ENCODE measurements at places on chromosomes 1 and 21.

- no peak for DNase-seq
Measured at GRCh38 chr1:183148599-183148998, 37.5 kb upstream of the LAMC2 start.

- no peak for DNase-seq
Measured at GRCh38 chr1:209342441-209343175, 240.9 kb upstream of the CAMK1G start.

GRCh38 chr1:22352896-22353295 is 98.8 kb upstream of the ZBTB40 start:
- DNase-seq: no peak

DNA sequence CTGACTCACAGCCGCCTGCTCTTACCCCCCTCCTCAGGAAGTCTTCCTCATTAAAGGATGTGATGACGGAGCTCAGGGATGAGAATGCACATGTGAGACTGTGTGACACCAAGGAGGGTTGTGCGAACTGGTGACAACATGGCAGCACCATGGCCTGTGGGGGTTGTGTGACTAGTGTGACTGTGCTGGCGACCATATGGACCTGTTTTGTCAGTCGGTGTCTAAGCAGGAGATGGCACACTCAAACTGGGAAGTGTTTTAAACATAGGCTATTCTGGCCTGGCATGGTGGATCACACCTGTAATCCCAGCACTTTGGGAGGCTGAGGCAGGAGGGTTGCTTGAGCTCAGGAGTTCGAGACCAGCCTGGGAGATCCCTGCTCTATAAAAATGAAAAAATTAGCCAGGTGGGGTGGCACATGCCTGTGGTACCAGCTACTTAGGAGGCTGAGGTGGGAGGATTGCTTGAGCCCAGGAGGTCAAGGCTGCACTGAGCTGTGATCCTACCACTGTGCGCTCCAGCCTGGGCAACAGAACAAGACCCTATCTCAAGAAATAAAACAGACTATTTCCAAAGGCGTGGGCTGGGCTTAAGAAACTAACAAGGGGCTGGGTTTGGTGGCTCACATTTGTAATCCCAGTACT is 7.4 kb downstream of the TRNP1 start:
- DNase-seq: no peak

DNA sequence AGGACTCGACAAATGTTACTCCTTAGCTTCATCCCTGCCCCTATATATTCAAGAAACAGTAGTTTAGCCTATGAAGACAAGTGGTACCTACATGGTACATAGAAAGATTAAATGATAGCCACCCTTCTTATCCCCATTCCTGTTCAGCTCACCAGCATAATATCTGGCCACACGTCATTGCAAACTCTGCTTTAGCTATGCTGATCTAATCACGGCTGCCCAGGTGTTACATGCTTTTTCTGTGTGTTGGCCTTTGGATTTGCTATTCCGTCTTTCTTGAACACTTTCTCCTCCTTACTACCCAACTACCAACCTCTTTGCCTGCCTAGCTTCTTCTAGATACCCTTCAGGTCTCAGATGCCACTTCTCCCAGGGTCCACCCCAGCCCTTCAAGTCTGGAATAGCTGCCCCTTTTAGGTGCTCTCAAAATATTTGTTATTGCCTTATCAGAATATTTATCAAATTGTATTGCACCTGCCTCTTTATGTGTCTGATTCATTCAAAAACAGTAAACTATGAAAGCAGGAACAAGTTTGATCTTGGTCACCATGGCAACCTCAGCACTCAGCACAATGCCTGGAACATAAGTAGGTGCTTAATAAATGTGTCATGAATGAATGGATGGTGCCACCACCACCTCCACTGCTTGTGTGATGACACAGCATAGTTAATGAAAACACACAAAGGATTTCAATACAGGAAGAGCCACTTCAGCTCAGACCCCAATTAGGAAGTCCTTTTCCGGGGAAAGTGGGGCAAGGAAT is 11.4 kb upstream of the DNASE2B start:
- no peak for DNase-seq

GRCh38 chr1:155105604-155106011 is 22.1 kb upstream of the EFNA1 start:
- DNase-seq: no peak

- no peak for DNase-seq
Measured at GRCh38 chr1:54979327-54979891, 1.0 kb upstream of the TMEM61 start.

GRCh38 chr21:29287383-29287782 is 11.3 kb upstream of the BACH1 start:
- no peak for DNase-seq

DNA sequence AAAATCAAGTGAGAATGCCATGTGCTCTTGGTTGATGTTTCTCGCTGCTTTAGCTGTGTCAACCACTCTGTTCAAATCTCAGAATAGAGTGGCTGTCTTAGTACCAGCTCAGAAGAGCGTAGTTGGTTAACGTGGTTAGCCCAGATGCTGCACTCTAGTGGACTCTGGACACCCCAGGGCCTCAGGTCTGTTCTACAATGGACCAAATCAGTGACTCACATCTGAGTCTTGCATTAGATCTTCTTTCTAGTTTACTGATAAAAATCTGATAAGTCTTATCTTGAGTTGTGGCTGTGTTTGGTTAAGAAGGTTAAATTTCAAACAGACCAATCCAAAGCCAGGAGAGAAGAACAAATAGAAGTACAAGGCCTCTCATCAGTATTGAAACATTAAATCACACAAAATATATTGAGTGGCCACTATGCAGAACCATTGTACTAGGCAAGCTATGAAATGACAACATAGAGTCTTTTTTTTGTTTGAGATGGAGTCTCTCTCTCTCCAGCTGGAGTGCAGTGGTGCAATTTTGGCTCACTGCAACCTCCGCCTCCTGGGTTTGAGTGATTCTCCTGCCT is 104.1 kb downstream of the NR5A2 start:
- DNase-seq: no peak

- no peak for DNase-seq
Measured at GRCh38 chr1:162682013-162682419, 49.8 kb downstream of the DDR2 start.

DNA sequence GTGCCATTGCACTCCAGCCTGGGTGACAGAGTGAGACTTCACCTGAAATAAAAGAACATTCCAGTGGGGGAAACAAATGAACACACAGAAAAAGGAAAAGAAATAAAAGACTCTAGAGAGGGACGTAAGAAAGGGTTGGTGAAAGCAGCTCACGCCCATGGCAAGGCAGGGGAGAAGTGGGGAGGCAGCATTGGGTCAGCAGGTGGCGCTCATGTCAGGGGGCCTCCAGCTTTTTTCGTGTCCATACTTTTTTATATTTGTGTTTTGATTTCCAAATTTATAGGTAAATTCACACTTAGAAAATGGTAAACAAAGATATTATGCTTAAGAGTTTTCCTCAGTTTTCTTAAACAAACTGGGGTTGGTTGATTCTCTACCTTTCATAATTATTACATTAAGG is 45.5 kb downstream of the VPS13D start:
- peak; percentile 39 for DNase-seq
